ENCODE measurements at places on chromosomes 16 and 17.

DNA sequence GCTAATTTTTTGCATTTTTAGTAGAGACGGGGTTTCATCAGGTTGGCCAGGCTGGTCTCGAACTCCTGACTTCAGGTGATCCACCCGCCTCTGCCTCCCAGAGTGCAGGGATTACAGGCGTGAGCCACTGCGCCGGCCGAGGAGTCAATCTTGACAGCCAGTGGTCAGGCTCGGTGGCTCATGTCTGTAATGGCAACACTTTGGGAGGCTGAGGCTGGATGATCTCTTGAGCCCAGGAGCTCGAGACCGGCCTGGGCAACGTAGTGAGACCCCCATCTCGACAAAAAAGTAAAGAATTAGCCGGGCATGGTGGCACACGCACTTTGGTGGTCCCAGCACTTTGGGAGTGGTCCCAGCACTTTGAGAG lies 608 bp upstream of the PGS1 start:
- no peak for DNase-seq

- peak; percentile 31 for DNase-seq
These were observed 26.0 kb downstream of the TRIM25 start for GRCh38 chr17:56887552-56888467.

- no peak for DNase-seq
These were observed 20.8 kb downstream of the DCUN1D3 start for GRCh38 chr16:20879175-20880040.

DNA sequence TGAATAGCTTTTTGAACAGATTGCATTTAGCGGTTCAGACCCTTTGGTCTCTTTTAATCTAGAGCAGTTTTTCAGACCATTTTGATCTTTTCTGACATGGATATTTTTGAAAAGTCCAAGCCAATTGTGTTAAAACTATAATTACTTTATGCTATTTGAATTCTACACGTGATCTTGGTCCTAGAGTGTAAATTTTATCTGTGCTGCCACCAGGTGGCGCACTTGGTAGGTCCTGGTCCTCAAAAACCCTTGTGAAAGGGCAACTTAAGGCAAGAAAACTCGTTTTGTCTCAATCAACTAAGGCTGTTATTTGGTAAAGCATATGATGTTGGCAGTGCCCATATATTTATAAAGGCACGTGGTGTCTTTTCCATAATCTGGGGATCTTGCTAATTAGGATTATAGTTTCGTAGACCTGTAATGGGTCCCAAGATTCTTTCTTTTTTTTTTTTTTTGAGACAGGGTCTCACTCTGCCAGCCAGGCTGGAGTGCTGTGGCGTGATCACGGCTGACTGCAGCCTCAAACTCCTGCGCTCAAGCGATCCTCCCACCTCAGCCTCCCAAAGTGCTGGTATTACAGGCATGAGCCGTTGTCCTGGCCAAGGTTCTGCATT lies 43.9 kb upstream of the TEX2 start:
- DNase-seq: peak; percentile 70

DNA sequence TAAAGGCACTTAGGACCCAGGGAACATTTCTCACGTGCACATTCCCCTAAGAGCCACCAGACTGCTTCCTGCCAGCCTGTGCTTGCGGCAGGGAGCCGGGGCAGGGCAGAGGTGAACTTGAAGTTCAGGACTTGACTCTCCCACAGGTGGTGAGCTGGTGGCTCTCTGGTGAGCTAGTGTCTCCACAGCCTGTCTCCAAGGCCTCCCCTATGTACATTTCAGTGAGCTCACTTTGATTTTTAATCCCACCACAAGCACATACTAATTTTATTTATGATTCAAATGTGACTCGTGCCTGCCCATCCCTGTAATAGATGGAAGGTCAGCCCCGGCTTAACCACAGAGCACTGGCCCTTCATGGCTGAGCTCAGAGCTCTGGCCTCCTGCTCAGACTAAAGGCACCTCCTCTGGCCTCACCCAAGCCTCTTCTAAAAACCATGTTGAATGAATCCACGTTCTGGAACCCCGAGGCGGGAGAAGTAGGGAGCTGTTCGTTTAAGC lies 9.2 kb downstream of the SNN start:
- no peak for DNase-seq

DNA sequence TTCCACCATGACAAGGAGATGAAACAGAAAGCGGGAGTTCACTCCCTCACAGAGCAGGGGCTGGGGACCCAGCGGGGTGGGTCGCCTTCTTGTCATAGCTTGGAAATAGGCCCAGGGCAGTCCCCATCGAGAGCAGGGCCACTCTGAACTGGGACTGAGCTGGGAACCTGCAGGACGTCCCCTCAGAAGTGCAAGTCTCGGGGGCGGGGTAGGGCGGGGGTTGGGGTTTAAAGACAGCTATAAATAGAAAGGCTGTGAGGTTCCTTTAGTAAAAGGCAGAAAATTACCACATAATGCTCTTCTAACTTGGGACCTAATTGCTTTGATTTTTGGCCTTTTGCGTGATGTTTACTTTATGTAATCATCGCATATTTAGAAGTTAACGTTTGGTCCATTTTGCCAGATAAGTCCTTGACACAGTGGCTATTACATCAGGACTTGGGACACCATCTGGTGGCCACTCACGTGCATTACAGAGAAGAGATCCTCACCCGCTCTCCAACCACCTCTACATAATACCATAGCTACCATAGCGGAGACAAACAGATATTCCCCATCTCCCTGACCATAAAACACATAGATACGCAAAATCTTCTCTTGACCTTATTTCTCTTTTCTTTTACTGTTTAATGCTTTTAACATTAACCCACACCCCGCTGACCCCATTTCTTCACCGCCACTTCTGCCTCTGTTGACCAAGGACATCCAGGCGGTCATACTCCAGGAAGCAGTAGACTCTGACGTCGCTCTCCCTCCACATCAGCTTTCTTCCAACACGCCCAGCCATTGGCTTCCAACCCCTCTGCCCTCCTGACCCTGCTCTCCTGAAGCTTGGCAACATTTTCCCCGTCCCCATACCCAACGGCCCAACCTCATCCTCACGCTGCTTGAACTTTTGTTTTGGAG lies 27.5 kb upstream of the PIK3R6 start:
- peak; percentile 39 for DNase-seq

DNA sequence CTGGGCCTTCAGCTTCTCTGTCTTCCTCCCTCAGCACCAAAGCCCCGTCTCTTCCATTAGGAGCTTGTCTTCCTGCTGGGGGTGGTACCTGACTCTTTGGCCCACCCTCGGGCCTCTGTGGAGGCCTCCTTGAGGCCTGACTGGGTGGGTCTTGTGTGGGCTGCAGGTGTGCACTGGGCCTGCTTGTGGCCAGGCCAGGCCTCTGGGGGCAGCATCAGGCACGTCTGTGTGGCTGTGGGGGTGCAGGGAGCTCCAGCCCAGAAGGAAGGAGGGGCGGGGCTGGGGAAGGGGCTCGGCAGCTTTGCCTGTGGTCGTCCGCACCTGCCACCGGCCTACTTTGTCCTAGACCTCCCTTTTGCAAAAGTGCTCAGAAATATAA lies 7.0 kb downstream of the PIGQ start:
- DNase-seq: no peak

- no peak for DNase-seq
These were observed 16.8 kb downstream of the SMCR8 start for GRCh38 chr17:18331879-18332278.

DNA sequence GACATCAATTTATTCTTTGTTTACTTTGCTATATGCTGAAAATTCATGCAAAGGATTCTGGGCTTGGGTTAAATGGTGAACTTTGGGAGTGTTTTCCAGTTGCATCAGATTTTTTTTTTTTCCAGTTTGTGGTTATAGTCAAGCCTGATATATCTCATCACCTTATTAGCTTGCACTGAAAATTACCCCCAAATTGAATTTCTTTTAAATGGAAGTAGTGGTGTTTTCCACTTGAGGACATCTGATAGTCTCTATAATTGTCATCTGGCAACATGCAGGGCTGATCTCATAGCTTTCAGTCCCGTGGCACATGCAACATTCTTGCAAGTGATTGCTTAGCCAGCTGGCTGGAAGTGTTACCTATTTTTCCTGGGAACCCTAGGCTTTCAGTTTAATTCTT lies 4.7 kb upstream of the KRTAP3-1 start:
- no peak for DNase-seq

GRCh38 chr17:46859996-46860395 lies 8.6 kb downstream of the WNT9B start:
- DNase-seq: no peak

DNA sequence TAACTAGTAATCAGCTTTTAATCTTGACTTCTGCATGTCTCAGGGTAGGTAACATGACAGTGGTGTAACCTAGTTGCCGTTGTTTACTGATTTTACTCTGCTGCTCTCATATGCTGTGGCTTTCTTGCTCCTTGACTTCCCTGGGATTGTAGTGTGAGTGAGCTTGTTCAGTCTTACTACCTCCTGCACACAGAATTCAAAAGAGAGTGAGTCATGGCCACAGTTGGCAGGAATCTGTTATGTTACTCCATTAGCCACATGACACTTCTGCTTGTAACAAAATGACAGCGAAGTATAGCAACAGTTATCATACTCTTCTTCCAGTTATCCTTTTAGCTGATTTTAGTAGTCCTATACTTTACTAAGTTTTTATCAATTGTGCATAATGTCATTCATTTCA lies 18.8 kb downstream of the TNRC6A start:
- no peak for DNase-seq

- DNase-seq: no peak
These were observed 4.9 kb downstream of the RARA start for GRCh38 chr17:40313668-40314583.

DNA sequence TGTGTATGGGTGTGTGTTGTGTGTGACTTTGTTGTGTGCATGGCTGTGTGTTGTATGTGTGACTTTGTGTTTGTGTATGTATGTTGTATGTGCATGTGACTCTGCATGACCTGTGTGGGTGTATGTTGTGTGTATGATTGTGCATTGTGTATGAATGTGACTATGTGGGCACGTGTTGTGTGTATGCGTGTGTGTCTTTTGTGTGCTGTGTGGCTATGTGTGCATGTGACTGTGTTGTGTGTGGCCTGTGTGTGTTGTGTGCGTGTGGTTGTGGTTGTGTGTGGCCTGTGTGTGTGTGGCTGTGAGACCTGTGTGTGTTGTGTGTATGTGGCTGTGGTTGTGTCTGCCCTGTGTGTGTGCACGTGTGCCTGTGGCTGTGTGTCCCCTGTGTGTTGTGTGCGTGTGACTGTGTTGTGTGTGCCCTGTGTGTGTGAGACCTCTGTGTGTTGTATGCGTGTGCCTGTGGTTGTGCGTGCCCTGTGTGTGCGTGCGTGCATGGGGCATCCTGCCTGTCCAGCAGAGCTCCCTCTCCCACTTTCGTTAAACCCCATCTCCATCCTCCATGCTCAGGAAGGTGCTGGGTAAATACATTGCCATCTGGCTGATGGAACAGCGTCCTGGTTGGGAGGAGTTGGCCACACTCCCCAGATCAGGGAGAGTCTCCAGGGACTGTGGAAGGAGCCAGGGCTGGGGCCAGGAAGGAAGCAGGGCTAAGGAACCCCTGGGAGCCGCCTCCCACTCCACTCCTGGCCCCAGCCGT lies 90.1 kb upstream of the GSE1 start:
- DNase-seq: no peak

DNA sequence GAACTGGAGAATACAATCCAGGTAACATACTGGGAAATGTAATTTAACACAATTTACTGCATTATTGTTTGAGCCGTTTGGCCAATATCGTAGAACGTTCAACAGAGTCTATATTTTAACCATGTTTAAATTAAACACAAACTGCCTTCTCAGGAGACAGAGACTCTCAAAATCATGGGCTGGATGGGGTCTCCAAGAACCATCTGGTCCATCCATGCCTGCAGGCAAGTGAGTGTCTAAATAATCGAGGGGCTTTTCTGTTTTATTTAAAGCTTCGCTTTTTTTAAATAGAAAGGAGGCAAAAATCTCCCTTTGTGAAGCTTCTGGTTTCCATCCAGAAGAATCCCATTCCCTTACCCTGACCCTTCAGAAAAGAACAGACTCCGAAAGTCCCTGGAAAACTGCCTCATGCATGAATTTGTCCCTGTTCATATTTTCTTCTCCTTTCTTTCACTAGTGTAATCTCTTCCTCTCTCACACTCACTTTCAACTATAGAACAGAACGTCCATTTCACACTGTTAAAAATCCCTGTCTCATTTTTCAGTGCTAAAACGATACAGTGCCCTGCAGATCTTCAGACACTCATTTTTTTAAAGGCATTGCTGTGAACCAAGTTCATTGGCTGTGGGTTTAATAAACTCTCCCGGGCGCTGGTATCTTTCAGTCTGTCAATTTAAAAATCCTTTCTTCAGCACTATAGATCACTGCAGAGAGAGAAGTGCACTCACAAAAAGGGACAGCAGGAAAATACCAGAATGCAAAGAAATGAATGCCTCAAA lies 111.4 kb upstream of the TOM1L1 start:
- no peak for DNase-seq

- DNase-seq: no peak
These were observed 117.5 kb downstream of the NOG start for GRCh38 chr17:56710986-56711385.

DNA sequence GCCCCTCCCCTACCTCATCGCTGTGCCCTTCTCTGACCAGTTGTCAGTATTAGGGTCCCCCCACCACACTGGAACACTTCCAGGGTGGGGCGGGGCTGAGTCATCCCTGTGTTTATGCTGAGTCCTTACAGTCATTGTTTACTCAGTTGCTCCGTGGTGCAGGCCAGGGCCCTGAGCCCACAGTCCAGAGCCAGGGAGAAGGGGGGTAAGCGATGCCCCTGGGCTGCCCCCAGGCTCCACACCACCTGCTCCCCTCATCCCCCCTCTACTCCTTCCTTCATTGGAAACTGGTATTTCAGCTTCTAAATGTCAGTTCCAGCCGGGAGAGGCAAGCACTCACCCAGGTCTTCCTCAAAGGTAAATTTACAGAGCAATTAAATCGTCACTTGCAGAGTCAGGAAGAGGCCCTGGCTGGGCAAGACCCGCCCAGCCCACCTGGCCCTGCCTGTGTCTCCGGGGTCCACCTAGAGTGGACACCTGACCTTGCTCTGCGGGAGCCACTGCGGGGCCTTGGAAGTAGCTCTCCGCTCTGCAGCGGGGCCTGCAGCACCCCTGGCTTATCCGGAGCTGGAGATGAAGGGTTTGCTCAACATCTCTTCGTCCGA lies 4.8 kb downstream of the ATP2A3 start:
- no peak for DNase-seq

- no peak for DNase-seq
These were observed 82.5 kb downstream of the NETO2 start for GRCh38 chr16:47061204-47061603.

GRCh38 chr16:66382171-66382965 lies 15.9 kb downstream of the CDH5 start:
- DNase-seq: no peak

GRCh38 chr16:11315510-11315909 lies 29.7 kb upstream of the RMI2 start:
- no peak for DNase-seq

Data from HCT116 (cell line).